Stimulated activated CD4-positive, alpha-beta T cell treated with anti-CD3 and anti-CD28 coated beads, Interleukin-1b, Interleukin-23, amount 100 ng/mL, for 1 hour (primary cell): ENCODE measurements at places on chromosomes 3 and 15.
A peak's percentile ranks its signal among the peaks of the same experiment; 100 is the strongest.

DNA sequence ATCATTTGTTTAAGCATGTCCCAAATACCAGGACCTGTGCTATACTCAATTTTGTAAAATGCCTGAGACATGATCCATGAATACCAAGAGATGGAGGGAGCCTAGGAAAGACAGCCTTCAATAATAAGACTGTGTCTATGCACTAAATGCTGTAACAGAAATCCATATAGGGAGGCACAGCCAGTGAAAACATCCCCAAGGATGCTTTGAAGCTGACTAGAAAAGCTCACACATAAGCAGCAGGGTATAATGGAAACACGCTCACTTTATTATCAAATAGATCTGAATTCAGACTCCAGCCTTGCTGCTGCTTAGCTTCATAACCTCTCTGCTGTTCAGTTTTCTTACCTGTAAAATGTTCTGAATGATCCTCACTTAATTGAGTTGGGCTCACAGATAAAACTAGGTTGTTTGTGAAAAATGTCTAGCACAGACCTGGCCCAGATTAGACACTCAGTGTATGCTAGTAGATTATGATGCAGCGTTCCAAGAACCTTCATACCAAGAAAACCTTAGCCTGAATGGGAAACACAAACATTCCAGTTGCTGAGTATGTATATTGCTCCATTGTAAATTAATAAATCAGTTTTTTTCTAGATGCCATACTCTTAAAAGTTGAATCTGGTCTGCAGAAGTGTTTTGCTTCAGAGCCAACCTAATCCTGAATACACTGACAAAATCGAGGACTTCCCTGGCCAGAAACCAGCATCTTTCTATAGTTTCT, 3.8 kb upstream of the LARP6 start:
- no peak for DNase-seq

- DNase-seq: peak; percentile 20
These were observed 675 bp downstream of the BRPF1 start for GRCh38 chr3:9732080-9732739.

DNA sequence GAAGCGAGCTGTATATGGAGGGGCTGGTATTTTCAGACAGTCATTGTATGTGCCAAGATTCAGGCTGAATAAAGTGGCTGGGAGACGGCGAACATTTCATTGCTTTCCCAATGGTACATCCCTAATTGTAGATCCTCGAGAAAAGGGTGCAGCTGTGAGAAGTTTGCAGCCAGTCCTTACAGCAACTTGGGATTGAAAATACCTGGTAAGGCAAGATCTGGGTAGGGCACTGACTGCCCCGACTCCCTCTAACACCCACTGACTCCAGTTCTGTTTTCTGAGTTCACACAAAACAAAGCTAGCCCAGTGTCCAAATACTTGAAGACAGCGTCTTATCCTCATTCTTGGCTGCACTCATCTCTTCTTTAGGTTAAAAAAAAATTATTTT, 63.7 kb downstream of the EDEM1 start:
- no peak for DNase-seq

DNA sequence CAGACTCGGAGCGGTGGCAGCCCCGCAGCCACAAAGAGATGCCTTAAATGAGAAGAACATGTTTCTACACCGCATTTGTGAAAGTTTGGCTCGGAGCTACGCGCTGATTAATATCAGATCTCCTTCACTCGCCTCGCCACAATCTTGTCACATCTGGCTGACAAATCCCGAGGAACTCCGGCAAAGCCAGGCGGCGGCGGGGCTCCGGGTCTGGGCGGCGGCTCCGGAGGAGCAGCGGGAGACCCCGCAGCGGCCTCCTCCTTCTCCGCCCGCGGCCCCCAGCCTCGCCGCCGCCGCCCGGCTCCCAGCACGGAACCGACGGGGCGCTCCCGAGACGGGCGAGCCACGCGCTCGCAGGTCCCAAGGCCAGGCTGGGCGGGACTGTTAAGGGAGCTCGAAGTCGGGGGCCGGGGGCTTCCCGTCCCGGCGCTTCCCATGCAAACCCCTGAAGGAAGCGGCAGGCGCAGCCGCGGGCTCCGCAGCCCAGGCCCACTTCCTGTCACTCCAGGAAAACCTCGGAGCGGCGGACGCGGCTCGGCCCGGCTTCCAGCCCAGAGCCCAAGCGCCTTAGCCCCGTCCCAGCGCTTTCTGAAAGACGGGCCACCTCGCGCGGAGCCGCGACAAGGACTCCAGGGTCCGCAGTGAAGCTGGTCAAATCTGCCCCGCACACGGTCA, 1.2 kb downstream of the BNC1 start:
- no peak for DNase-seq

DNA sequence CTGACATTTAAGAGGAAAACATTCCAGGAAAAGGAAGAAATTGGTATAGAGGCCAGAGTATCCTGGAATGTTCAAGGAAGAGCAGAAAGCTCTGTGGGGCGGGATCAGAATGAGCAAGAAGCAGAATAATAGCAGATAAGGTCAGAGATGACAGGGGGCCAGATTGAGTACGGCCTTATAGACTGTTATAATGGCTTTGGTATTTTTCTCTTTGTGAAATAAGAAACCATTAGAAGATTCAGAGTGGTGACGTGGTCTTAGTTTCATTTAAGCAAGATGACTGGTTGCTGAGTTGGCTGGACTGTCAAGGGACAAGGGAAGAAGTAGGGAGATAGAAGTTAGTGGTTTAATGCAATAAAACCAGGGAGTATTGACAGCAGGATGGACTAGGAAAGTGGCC, 218.3 kb upstream of the SOX2 start:
- DNase-seq: no peak

DNA sequence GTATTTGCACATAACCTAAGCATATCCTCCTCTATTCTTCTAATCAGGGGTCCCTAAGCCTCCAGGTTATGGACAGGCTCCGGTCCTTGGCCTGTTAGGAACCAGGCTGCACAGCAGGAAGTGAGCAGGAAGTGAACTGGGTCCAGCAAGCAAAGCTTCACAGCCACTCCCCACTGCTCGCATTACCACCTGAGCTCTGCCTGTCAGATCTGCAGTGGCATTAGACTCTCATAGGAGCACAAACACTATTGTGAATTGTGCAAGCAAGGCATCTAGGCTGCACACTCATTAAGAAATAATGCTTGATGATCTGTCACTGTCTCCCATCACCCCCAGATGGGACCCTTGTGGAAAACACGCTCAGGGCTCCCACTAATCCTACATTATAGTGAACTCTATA, 9.8 kb downstream of the MSL2 start:
- no peak for DNase-seq

DNA sequence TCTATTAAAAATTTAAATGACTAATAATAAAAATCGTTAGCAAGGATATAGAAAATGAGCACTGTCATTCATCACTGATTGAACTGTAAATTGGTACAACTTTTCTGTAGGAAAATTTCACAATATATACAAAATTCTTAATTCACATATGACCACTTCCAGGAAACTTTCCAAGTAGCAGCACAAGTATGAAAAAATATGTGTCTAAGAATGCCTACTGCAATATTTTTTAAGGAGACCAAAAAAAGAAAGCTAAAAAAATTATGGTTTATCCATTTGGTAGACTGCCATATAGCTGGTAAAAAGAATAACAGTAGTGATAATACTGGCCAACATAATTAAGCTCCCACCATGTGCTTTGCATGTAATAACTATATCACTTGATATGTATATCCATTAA, 59.2 kb downstream of the KLHL6 start:
- DNase-seq: no peak

- no peak for DNase-seq
These were observed 824 bp upstream of the CILP start for GRCh38 chr15:65212097-65212496.

- no peak for DNase-seq
These were observed 19.5 kb downstream of the ARHGEF3 start for GRCh38 chr3:56782215-56782614.

DNA sequence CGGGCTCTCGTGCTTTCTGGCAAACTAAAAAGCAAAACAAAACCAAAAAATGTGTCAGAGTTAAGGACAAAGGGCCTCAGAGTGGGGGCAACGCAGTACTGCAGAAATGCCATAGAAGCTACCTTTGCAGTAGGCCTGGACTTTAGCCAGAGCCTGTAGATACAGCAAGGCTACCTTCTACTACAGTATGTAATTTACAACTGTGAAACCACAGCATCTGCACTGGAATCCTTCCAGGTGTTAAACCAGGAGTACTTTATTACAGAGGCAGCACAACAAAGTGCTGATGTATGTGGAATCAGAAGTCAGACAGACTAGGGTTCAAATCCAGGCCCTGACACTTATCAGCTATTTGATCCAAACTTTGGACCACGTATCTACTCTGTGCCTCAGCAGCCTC, 34.9 kb downstream of the RUBCN start:
- no peak for DNase-seq

DNA sequence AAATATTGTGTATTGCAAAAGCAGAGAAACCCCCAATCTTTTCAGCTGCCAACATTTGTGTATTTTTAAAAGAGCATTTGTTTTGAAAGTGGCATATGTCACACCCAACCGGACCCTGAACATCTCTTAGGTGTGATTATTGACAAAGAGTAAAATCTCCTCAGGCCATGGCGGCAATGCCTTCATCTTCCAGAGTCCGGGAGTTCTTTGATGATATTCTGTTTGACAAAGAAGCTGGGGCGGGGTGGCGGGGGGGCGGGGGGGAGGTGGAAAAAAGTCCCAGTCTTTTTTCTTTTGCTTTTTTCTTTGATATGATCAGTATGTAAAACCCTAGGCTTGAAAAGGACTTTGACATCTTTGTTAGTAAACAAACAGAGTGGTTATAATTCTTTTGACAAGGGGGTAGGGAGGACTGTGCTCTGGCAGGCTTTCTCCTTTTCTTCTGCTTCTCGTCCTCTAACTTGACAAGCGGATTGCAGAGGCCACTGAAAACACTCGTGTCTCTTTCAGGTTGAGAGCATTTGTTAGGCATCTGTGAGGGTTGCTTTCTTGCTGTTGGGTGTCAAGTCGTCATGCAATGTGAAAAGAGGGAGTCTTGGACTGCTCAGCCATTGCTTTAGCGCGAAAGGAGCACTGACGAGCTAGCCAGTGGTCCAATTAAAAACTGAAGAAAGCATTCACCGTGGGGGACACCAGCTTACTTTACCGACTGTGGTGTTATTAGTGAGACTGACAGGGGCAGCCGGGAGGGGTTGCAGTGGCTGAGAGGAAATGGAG, 243.2 kb downstream of the NSUN3 start:
- DNase-seq: no peak

GRCh38 chr15:83721981-83722380, 68.1 kb downstream of the ADAMTSL3 start:
- DNase-seq: no peak

- no peak for DNase-seq
These were observed 33.2 kb downstream of the ITGB5 start for GRCh38 chr3:124854009-124854408.

- DNase-seq: no peak
These were observed 63.9 kb upstream of the BBX start for GRCh38 chr3:107458871-107459270.

GRCh38 chr15:84881520-84881830, 3.0 kb upstream of the SLC28A1 start:
- DNase-seq: no peak

DNA sequence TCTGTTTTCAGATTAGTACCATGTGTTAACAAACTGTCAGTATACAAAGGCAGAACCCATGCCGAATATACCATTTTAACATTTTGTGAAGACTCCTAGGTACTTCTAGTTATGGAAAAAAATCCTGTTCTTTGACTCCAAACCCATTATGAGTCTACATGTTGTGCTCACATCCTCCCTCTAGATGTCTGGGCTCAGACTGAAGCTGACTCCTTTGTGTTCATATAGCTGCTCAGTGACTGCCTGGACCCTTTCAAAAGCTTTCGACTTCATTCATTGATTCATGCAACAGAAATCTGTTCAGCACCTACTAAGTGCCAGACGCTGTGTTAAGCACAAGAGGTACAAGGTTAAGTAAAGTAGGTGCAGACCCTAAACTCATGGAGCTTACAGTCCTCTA, 60.5 kb downstream of the MEGF11 start:
- no peak for DNase-seq

DNA sequence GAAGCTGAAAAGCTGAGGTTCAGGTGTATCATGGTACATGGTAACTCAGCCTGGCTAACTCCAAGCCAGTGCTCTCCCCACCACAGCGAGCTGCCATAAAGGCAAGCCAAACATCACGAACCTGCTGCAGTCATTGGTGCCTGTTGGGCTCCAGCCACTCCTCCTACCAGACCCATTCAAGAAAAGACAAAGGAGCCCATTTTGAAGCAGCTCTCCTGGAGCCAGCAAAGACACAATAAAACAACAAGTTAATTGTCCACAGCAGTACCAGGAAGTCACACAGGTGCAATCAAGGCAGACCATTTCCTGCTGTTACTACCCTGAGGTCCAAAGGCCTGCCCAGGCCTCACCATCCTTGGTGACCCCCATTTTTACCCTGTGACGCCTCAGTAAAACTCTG, 77.6 kb downstream of the DAPK2 start:
- DNase-seq: no peak

- no peak for DNase-seq
These were observed 8.8 kb upstream of the SLC6A6 start for GRCh38 chr3:14393440-14394106.

DNA sequence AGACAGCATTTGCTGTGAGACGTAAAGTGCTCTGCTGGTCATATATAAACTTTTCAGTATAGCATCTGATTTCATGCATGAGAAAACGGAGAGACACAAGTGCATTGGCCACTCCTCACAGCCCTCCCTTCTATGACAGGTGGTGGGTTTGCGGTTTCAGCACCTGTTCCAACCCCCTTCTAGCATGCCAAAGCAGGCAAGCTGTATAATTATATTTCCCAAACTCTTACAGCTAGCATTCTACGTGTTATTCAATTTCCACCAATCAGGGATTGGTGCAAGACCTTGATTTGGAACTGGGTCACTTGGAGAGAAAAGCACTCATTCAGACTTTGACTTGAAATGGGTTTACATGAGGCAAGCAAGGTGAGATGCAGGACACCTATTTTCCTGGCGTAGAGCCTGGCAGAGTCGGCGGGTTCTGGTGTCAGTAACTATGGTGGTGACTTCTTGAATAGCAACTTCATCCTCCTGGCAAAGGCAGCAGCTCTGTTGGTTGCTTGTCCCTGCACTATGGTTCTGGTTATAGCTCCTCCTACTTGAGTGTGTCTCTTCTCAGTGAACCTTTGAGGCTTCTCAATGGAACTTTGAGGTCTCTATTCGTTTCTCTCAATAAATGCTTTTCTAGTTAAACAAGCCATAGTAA, 356.5 kb downstream of the TBL1XR1 start:
- DNase-seq: no peak
